ENCODE measurements at places on chromosomes 11 and 22.

DNA sequence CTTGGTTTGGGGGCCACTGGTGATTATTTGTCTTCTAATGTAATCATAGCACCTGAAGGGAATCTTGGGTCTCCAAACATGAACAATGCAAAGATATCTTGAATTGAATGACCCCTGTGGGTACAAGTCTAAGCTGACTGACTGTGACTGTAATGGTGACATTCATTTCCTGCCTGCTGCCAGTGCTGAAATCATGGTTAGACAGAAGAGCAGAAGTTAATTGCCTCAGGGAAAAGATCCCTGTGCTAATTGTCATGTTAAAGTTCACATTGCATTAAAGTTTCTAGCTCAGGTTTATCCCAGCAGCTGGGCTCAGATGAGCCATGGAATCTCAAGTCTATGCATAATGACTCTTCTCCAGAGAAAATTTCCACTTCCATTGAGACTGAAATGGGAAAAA lies 772.0 kb downstream of the ETS1 start:
- DNase-seq, result no peak

DNA sequence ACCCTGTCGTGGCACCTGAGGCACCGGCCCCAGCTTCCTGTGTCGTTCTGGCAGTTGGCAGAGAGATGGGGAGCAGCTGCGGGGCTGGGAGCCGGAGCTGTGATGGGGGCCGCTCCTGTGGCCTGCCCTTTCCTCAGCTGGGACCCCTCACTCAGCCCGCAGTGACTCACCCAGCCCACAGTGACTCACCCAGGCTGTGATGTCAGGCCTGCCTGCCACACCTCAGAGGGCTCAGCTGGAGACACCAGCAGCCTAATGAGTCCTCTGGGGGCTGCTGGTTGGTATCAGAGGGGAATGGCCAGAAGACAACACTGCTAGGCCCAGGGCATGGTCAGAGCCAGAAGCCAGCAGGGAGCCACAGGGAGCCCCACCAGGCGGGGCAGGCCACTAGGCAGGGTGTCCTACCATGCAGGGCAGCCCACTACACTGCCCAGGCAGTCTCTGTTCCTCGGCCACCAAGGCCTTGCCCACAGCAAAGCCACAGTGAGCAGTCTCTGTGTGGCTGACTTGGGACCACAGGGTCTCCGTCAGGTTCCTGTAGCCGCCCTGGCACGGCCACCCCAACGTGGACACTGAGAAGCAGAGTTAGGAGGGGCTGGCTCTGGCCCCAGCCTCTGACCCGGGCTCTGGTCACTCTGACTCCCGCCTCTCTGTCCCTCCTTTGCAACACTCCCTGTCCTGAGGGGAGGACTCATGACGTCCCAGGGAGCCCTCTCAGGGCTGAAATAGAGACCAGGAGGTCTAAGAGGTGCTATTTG lies 4.2 kb upstream of the FXYD2 start:
- peak; percentile 80 for DNase-seq

DNA sequence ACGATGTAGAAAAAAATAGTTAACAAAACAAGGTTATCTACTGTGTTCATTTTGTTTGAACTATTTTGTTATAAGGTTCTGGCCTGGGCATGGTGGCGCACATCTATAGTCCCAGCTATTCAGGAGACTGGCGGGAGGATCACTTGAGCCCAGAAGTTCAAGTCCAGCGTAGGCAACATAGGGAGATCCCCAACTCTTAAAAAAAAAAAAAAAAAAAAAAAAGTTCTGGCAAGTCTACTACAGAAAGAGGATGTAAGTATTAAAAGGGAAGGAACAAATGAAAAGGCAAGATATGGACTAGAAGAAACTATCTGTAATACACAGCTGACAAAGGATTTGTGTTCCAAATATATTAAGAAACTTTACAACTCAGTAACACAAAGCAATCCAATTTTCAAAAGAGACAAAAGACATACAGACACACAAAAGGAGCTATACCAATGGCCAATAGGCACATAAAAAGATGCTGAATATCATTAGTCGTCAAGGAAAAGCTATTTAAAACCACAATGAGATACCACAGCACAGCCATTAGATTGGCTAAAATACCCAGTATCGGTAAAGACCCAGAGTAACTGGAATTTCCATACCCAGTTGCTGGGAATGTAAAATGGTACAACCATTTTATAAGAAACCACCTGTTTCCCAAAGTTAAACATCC lies 27.4 kb downstream of the RRAS2 start:
- DNase-seq, result no peak

DNA sequence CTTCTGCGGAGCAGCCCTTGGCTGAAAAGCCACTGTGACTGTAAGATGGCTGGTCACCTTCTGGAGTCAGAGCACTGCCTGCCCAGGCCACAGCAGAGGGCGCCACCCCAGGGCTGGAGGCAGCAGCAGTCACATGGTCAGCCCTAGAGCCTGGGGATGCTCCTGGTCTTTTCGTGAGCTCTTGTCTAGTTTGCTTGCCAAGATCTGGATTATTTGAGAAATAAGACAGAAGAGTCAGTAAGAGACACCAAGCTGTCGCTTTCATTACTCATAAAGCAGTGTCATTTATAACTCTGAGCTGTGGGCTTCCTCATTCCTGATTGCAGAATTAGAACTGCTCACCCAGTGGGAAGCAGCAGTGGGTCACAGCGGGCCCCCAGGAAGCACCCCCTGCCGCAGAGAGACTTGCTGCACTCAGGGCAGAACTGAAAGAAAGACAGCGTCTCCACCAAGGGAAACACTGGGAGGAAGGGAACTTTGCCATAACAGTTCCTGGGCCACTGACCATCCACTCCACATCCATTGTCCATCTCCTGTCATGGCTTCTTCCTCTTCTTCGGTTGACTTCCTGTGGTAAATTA lies 56.7 kb downstream of the PPP6R2 start:
- DNase-seq, result no peak

GRCh38 chr11:67463680-67464410 lies 5.2 kb downstream of the TMEM134 start:
- no peak for DNase-seq

DNA sequence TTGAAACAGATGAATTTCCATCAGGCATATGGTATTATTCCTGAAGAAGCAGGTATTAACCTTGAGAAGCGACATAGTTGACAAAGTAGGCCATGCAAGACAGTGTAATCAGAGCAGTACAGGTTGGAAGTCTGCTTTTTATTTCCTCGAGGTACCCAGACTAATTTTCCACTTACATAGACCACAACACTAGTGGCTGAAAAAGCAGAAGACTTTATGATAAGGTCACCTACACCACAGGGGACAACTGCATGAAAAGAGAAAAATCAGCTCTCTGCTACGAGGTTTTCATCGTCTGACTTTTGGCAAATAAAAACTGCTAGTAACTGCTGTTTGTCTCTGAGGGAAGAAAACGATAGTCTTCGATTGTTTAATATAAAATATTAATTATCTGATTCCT lies 77.5 kb downstream of the CNTN5 start:
- DNase-seq, result no peak

DNA sequence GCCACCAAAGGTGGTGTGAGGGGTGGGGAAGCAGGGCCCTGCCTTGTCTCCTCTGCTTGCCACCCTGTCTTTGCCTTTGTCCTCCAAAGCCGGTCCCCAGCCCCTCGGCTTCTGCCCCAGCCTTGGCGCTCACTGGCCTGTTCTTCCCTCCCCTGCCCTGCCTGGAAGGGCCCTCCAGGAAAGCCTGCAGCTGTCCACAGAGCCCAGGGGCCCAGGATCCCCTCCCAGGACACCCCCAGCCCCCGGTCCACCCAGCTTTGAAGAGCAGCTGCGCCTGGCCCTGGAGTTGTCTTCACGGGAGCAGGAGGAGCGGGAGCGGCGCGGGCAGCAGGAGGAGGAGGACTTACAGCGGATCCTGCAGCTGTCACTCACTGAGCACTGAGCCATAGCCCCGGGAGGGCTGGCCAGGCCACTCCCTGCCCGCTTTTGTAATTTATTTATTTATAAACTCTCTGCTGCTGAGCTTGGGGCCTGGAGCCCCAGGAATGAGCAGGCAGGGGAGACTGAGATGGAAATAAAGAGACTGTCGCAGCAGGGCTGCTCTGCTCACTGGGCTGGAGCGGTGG lies 1.3 kb upstream of the SSH3 start:
- no peak for DNase-seq

GRCh38 chr22:37333724-37334460 lies 51.6 kb downstream of the CYTH4 start:
- DNase-seq, result no peak

DNA sequence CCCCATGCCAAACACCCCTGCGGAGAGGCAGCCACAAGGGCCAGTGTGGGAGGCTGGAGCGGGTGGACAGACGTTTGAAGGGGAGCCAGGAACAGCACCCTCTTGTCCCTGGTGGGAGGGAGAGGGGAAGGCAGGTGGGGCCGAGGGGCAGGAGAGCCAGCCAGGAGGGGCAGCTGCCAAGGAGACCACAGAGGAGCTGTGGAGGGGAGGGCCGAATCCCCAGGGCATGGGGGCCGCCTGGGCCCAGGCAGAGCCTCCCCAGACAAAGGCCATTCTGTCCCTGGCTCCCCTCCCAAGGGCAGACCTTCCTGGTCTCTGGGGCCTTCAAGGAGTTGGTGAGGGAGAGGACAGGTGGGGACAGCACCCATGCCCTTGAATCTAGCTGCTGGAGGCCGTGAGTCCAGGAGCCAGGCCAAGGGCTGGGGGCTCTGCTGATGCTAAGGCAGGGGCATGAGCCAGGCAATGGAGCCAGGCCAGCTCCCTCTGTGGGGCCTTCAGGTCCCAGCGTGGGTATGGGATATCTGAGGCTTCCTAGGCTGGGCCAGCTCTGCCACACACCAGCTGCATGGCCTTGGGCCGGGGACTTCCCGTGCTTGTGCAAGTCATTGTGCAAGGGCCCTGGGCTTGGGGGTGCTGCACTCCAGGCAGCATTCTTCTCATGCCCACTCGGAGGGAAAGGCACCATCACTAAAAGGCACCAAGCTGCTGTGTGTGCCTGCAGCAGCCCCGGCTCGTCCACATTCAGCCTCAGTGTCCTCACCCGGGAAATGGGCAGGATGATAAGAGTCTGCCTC lies 11.4 kb downstream of the EMID1 start:
- DNase-seq, result no peak

GRCh38 chr11:123304828-123305466 lies 109.9 kb upstream of the CLMP start:
- no peak for DNase-seq

GRCh38 chr11:92387859-92388258 lies 163.2 kb downstream of the FAT3 start:
- no peak for DNase-seq
